ENCODE measurements at places on chromosomes 1 and 21.

- no peak for DNase-seq
Measured at GRCh38 chr1:23023174-23023845, 4.0 kb downstream of the KDM1A start.

DNA sequence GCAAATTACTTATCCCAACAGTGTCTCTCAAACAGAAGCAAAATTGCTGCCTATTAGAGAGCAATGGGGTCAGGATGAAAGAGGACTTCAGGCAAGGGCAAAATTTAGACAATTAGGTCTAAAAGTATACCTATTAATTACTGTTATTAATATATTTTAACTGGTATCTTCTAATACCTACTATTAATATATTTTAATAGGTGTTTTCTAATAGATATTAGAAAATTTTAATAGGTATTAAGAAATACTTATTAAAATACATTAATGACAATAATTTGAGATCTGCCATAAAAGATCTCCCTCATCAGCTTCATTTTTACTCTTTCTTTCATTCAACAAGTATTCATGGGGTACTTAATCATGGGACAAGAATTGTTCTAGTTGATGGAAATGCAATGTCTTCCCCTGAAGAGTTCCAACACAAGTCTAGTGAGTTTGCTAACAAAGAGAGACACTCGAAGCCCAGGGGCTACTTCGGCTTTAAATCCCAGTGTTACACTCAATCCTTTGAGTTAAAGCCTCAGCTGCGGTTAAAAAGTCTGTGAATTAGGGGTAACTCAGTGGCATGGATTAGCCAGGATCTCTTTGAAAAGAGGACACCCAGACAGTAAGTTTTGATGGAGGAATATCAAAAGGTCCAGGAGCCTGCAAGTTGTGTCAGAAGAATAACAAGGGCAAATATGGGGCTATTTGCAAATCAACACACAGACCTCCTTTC lies 44.1 kb downstream of the STYXL2 start:
- no peak for DNase-seq

- no peak for DNase-seq
Measured at GRCh38 chr1:170669107-170669445, 5.1 kb downstream of the PRRX1 start.

DNA sequence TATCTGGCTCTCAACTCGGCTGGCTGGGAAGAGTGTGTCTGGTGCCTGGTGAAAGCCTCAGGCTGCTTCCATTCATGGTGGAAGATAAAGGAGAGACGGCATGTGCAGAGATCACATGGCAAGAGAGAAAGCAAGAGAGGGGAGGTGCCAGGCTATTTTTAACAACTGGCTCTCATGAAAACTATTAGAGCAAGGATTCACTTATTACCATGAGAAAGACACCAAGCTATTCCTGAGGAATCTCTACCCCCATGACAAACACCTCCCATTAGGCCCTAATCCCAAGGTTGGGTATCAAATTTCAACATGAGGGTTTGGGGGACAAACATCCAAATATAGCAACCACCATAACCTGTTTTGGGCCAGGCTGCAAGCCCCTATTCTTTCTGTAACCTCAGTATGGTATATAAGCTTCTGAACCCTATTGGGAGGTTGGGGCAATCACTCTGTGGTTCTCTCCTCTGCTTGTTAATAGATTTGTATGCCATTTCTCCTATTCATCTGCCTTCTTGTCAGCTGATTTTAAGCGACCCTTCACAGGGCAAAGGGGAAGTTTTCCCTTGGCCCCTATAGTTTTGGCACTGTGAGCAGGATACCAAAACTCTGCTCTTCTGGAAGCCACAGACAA lies 179.0 kb upstream of the TNR start:
- no peak for DNase-seq

- peak; percentile 95 for DNase-seq
Measured at GRCh38 chr21:41612674-41613532, 104.9 kb upstream of the TMPRSS2 start.

DNA sequence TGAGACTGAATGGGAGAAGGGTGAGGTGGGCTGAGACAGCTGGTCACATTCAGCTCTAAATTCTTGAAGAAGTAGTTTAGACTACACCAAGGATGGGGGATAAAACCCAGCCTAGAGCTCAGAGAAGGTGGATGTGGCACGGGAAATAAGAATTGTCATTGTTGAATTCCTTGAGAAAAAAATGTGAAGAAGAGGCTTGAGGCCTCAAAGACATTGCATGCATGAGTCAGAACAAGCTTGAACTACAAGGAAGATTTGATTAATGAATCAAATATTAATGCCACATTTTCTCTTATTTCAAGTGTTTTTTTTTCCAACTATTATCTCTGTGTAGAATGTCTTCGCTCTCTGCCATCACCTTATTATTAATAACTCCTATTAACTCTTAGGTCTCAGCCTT lies 58.9 kb downstream of the MAP3K7CL start:
- DNase-seq, result peak; percentile 69

DNA sequence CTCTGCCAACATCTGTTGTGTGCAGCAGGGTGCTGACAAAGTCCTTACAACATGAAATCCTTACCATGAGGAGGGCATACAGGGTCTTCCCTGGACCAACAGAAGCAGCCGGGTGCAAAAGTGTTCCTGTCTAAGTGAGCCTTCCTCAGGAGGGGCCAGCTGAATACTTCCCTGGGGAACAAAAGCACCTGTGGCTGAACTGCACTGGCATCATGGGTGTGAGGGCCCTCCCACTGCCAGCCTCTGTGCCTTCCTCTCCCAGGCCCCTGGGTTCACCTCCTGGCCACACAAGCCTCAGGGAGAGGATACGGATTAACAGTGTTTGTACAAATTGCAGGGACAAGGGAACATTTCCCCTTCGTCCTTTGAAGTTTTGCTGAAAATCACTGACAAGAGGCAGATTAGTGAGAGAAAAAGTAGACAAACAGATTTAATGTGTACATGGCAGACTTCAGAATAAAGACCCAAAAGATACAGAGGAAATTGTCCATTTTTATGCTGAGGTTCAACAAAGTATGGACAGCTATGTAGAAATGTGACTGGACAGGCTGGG lies 91.0 kb upstream of the PPM1J start:
- no peak for DNase-seq

GRCh38 chr1:30598571-30599114 lies 124.7 kb downstream of the MATN1 start:
- DNase-seq, result no peak

DNA sequence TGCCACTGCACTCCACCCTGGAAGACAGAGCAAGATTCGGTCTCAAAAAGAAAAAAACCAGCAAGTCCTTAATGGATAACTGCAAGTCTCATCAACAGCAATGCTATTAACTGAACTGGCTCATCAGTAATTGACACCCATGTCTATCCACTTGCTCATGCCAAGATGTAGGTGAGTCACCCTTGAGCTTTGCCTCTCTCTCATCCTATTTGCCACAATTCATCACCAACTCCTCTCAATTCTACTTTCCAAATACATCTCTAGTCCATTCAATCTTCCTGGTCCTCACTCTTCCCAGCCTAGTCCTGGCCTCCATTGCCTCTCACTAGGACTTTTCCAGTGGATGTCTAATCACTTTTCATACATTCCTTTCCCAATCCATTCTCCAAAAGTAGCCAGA lies 103.7 kb upstream of the PRMT6 start:
- DNase-seq, result peak; percentile 44

- no peak for DNase-seq
Measured at GRCh38 chr1:16167331-16168143, 11.7 kb upstream of the EPHA2 start.

GRCh38 chr21:41847066-41847804 lies 31.9 kb downstream of the PRDM15 start:
- peak; percentile 56 for DNase-seq

- no peak for DNase-seq
Measured at GRCh38 chr1:92464588-92465255, 22.0 kb downstream of the GFI1 start.

DNA sequence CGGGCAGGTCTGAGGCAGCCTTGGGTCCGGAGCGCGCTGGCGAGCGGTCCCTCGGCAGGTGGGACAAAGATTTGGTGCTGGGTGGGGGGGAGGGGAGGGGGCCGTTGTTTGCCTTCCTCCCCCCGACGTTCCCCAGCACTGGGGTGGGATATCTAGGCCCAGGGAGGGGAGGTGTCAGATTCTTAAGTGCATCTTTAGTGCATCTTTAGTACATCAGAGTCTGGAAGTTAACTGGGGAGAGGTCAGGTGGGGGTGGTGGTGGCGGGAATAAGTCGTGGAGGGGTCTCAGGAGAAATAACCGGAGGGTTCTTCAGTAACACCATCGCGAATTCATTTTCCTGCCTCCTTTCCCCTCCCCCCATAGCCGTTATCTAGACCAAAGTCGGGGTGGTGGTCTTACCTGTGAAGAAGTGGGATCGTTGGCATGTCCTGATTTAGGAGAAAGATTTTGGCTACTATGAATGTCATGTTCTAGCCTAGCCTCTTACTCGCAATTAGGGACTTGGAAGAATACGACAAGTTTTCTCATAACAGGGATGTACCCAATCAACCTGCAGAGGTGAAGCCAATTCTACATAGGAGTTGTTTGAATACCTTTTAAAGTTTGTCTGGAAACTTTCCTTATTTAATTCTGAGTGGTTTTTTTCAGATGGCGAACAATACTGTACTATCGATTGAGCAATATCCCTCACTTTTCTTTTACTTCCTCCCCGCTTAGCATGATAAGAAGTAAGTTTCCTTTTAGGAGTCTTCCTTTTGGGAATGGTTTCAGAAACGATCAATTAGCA lies 886 bp downstream of the ZMYM4 start:
- DNase-seq, result no peak

GRCh38 chr1:107871259-107871658 lies 93.7 kb downstream of the VAV3 start:
- no peak for DNase-seq

DNA sequence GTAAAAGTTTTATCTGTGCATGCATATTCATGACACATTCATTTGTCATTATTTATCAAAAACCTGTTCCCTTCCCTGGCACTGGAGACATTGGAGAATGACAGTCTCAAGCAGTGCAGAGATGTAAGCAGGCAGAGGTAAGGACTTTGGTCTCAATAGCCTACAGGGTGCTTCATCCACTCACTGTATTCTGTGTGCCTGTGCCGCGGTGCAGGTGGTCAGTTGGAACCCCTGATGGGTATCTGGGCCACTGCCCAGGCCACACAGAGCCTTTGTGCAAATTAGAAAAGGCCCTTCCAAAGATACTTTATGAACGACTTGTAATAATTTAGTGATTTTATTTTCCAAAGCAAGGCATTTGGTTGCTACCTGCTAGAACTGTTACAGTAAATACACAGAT lies 44.0 kb downstream of the CDC42 start:
- DNase-seq, result no peak

DNA sequence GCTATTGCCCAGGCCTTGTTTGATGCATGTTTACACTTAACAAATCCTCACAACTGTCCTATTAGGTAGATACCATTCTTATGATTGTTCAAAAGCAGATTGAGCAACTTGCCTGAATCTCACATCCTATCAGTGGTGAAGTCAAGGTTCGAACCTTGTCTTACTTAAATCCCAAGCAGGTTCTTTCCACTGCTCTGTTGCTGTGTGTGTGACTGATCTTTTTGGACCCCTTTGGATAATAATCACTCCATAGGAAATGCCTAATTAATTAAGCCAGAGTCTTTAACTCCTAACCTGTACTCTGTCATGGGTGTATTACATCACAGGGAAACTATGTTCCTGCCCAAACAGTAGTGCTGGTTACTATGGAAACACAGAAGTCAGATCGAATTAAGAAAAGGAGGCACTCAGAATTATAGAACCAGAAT lies 84.2 kb downstream of the SPATA46 start:
- peak; percentile 16 for DNase-seq

DNA sequence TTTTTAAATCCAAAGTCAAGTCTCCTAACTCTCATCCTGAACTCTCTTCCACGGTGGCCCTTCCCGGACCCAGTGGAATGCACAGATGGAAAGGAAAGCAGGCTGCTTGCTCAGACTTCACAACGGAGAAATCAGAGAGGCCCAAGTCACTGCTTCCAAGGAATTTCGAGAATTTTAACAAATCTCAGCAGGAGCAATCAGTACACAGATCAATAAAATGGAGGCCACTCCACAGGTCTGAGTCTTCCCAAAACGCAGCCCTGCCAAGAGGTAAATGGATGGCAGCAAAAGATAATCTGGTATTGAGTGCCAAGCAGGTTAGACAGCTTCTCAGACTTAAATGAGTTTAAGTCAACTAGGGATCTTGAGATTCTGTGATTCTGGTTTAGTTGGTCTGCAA lies 81.1 kb upstream of the TIAM1 start:
- peak; percentile 52 for DNase-seq

GRCh38 chr1:2213576-2214505 lies 14.3 kb upstream of the SKI start:
- DNase-seq, result peak; percentile 89

DNA sequence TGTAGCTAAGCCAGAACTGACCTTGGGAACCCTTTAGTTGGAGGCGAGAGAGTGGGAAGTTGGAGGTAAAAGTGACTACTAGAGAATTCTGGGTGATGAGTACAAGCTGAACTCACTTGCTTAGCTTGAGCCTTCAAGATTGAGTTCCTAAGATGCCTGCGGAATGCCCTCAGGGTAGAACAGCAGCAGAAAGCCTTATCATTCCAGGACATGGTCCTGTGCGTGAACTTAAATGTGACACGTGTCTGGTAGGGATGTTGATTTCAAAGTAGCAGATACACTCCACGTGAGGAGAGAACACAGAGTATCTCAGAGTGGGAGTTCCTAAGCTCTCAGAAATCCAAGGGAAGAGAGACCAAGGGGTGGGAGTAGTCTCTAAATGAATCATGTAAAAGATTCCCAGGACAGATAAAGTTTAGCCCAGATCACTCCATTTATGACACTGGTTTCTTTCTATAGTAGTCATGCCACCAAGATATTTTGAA lies 60.1 kb downstream of the KCNK1 start:
- DNase-seq, result no peak

DNA sequence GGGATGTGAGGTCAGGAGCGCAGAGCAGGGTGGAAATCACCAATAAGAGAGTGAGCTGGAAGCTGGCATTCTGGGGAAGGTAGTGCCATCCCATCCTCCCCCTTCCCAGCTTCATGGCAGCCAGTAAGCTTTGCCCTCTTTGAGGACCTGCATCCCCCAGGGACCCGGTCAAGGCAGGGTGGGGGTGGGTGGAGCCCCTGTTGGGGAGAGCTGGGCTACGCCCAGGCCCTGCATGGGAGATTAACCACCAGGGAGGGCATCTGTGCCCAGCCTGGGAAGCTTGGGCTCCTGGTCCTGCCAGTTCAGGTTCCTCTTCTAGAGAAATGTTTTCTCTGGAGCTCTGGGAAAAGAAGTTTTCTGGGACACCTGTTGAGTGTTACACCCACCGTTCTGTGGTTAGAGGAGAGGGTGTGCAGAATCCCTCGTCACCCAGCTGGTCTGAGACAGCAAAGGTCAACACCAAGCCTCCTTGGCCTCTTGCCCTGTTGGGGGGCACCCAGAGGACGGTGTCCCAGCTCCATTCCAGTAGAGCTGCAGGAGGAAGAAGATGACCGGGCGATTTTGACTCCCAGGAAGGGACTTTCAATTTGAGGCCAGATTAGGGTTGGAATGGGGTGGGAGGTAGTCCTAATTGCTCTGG lies 30.1 kb upstream of the TENT5C start:
- DNase-seq, result no peak

DNA sequence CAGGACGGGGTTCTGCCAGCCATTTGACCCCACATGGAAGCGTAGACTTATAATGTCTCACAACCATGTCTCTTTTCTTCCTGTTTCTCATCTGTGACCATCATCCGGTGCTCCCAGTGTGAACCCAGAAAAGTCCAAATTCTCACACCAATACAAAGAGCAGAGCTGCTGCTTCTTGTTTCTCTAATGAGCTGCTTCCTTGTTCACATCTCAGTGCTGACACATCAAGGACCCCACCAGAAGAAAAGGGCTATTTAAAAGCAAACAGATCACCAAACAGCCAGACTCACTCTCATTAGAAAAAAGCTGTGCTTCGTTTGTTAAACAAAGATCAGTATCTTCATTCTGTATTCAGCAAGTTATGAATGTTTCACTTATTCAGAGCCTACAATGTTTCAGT lies 835 bp upstream of the LCE1D start:
- DNase-seq, result no peak

Measured in fibroblast of upper back skin (primary cell).